ENCODE measurements at places on chromosomes 6 and 20. TPM values are rescaled to one million over a fixed set of nuclear protein-coding genes. Genes with fewer than 3 reads are reported as not detected.

HLA-DRB5 gene
- not detected for total RNA-seq

RBPJL gene
- not detected for total RNA-seq

PHACTR1 gene
- not detected for total RNA-seq

PPP1R16B gene
- total RNA-seq = 0.14 TPM

FAXC gene
- total RNA-seq = 6.5 TPM

SIM1 gene
- total RNA-seq = not detected

PSORS1C1 gene
- 3.3 TPM for total RNA-seq

JARID2 gene
- total RNA-seq = 9.7 TPM
